Amniotic stem cell (primary cell): ENCODE measurements at places on chromosomes 2 and 18.
A peak's percentile ranks its signal among the peaks of the same experiment; 100 is the strongest.

GRCh38 chr2:201901786-201902185 is 95.4 kb downstream of the CDK15 start:
- DNase-seq: no peak

DNA sequence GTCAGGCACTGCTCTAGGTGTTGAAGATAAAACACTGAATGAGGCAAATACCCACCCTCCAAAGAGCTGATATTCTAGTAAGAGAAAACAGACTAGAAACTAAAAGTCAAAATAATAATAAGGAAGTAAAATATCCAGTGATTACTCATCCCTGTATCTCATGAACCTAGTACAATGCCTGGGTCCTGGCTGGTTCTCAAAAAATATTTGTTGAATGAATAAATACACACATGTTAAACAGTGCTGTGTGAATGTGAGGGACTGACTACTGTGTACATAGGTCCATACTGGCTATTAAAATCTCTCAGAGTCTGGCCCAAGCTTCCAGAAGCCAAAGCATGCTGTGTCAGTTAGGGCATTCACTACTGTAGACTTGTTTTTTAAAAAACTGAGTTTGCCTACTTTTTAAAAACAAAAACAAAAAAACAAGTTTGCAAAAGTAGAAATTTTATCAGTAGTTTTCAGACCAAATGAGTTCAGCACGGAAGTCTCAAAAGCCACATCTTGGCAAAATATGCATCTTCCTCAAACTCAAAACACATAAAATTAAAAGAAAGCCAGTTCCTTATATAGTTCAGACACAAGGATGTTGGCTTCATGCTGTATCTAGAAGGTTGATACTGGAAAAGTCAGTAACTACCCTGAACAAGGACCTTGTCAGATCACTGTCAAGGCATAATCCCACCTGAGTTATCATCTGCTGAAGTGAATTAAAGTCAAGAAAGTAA is 136.2 kb downstream of the THADA start:
- DNase-seq: no peak

DNA sequence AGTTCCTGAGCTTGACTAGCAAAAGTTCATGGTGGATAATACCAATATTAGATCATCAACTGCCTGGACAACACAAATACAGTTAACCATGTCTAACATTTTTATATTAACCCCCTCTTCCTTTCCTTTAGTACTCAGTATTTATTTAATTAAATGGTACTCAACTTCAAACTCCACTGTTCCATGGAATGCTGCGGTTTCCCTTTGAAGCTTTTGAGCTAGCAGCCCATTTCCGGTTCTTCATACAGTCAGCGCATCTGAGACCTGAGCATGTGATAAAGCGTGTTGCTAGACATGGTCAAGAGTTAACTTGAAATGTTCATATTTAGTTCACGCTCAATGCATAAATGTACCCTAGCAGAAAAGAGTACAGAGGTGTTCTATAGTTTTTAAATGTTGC is 278.4 kb downstream of the ALPK2 start:
- DNase-seq: no peak

DNA sequence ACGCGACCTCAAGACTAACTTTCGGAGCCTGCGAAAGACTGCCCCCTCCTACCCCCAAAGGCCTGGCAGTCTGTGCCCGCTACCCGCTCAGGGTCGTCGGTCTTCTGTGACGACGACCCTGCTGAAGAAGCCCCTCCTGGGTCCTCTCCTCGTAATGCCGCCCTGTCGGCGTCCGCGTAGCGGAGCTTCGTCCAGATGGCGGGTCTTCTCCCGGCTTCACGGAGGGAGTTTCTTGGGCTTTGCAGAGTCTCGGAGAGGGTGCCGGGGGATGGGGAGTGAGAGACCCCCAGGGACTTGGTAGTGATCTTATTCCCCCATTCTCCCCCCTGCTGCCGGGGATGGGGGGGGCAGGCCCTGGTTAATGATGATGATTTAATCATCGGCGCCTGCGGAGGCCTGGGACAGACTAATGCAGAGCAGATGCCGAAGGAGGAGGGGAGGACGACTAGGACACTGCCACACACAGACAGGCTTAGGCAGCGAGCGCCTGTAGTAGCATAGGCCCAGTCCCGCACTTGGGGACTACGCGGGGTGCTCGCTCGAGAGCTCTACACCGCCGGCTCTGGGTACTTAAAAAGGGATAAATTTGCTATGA is 528 bp upstream of the PCGF1 start:
- peak; percentile 12 for DNase-seq

GRCh38 chr2:29117636-29118303 is 2.6 kb downstream of the CLIP4 start:
- no peak for DNase-seq

GRCh38 chr2:157830696-157831570 is 45.2 kb downstream of the ACVR1 start:
- DNase-seq: peak; percentile 77

DNA sequence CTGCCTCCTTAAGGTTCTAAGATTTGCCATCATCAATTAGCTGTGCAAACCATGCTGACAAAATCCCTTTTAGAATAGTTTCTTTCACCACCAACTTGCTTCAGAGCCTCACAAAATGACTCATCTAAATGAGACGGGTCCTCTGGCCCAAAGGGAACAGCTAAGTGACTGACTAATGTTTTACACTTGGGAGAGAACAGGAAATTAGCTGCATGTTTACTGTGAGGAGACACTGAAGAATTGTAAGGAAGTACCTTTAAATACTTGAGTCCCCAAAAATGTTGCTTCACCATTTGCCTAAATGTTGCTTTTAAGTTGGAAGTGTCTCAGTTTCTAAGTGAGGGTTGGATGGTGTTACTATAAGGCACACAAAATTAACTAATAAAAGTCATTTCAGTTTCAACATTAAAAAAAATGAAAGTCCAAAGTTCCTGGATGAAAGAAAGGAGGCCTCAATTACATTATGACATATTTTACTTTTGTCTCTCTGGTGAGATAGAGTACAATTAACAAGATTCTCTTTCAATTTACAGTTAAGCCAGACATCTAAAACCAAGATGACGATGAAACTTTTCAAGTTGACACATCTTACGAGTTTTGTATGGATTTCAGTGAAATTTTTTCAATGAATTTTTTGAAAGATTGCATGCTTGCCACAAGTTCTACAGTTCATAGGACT is 229.1 kb upstream of the FN1 start:
- peak; percentile 82 for DNase-seq

- DNase-seq: peak; percentile 22
Measured at GRCh38 chr2:217650716-217651360, 352.0 kb downstream of the TNS1 start.

DNA sequence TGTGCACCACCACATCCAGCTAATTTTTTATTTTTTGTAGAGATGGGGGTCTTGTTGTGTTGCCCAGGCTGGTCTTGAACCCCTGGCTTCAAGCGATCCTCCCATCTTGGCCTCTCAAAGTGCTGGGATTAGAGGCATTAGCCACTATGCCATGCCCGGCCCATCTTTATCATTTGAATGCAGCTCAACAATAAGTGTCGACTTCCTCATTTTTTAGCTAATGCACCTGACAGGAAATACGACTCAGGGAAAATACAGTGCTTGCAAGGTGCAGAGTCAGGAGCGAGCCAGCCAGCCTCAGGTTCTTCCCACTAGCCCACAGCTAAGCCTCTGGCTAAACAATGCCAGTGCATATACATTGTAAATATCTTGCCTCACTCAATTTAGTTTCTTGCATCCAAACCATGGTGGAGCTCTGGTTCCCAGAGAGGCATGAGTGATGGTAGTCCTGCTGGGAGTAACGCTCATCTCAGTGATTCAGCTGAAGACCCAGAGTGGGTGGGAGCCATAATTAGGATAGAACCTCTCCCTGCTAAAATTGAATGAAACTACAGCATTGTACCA is 135.0 kb downstream of the TGIF1 start:
- DNase-seq: no peak

- no peak for DNase-seq
Measured at GRCh38 chr2:159546716-159547430, 69.5 kb downstream of the BAZ2B start.

- DNase-seq: no peak
Measured at GRCh38 chr2:64586054-64586453, 61.9 kb downstream of the AFTPH start.

DNA sequence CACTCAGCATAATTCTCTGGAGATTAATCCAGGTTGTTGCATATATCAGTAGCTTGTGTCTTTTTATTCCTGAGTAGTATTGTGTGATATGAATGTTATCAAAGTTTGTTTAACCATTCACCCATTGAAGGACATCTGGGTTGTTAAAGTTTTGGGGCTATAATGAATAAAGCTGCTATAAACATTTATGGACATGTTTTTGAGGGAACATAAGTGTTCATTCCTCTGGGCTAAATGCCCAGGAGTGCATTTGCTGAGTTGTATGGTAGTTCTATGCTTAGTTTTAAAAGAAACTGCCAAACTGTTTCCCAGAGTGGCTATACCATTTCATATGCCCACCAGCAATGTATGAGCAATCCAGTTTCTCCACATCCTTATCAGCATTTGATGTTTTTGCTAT is 21.8 kb upstream of the KCNJ13 start:
- no peak for DNase-seq

DNA sequence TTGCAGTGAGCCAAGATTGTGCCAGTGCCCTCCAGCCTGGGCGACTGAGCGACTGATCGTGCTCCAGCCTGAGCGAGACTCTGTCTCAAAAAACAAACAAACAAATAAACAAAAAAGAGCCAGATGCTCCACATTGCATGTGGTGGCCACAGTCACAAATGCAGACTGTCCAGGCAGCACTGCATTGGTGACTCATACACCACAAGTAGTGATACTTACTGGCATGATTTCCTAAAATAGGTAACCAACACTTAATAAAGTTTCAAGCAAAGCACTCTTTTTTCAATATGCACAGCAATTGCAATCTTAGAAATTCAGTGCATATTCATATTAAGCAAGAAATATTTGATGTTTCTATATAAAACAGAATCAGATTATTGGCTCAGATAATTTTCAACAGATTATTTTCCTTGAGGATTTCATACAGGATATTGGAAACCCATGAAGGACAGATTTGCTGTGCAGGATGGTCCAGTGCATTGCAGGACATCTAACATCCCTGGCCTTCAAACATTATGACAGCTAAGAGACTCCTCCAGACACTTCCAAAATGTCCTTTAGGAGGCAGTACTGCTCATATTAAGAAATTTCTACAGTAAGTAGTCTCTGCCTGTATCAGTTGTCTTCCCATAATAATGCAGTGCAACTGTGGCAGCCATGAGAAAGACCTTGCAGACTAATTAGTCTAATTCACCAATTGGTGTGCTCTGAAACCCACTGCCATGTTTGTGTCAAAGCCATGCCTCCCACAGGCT is 10.5 kb upstream of the SLC1A4 start:
- DNase-seq: no peak

GRCh38 chr18:46169464-46169941 is 65.3 kb downstream of the HAUS1 start:
- no peak for DNase-seq

DNA sequence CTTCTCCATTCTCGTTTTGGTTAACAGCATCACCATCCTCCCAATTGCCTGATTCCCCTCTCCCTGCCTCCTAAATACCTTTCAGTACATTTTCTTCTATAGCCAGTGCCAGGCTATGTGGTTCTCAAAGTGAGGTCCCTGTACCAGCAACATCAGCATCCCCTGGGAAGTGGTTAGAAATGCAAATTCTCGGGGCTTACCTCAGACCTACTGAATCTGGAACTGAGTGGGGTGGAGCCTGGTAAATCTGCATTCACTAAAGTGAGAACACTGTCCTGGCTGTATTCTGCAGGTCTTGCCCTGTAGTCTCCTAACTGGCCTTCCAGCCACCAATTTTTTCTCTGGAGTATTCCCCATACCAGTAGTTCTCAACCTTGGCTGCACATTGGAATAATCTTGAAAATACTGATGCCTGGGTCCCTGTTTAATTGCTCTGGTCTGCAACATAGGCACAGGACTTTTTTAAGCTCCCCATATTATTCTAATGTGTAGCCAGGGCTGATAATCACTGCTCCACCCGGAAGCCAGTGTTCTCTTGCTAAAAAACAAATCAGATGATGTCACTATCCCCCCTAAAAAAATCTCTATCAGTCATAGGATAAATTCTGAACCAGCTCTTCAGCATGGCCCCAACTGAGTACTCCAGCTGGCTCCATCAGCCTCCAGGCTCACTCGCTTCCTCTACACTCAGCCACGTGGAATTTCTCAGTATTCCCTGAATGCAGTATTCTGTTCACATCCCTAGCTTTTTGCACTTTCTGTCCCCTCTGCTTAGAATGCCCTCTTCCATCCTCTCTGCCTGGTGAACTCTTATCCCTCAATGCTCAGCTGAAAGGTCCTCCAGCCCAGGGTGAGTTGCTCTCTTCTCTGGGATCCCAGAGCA is 98.4 kb downstream of the CDK15 start:
- no peak for DNase-seq

DNA sequence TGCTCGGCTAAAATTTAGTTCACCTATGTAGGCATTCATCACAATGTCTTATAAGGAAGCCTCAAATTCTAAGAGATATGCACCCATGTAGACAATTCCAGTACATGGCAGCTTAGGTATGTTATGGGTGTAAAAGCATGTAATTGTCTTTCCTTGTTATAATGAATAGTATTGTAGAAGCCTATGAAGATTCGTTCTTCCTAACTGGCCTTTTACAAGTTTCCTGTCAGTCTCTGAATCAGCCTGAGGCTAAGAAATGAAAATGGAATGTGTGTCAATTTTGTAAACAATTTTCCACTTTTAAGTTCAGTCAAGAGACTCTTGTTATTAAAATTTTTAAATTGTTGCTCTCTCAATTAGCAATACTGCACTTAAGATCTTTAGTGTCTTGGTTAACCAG is 189.9 kb upstream of the GALNT5 start:
- DNase-seq: no peak

DNA sequence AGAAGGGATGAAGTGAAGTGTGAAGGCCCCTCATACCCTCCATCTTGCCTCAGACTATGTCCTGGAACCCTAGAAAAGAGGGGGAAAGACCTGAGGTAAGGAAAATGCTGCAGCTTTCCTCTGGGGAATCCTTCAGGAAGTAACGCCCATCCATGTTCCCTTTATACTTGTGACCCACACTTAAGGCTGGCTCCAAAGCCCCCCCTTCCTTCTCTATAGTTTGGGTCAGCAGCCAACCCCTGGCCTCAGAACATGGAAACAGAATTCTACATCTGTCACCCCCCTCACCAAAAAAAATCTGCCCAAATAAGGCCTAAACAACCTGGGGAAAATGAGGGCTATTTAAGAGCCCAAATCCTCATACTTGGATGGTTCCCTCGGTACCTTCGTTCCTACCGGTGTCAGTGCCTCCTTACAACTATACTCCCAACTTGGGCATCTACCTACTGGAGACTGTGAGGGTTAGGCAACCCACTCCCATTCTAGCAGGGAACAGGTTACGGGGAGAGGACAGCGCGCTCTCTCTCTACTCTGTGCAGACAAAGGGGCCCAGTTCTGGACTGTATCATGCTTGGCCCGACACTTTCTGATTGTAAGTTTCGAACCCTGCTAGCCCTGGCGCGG is 689 bp downstream of the OST4 start:
- DNase-seq: no peak

DNA sequence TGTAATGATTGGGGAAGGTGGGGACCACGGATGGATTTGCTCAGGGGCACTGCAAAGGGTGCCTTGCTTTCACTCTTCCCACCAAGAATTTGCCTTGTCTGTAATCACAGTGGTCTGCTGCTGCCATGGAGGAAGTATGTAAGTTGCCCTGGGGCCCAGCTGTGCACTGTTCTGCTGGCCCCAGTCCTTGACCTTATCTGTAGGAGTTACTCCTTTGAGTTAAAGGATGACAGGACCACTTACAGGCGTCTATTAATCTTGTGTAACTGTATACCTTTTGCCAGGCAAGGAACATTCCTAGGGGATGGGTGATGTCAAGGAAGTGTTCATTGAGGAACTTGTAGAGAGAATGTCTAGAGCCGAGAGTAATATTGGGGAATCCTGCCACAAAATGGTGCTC is 212.8 kb upstream of the LRRTM1 start:
- DNase-seq: no peak

GRCh38 chr18:26874283-26874682 is 8.8 kb upstream of the AQP4 start:
- DNase-seq: no peak
